ENCODE measurements at places on chromosomes 3 and 15. TPM values are rescaled to one million over a fixed set of nuclear protein-coding genes. Genes with fewer than 3 reads are reported as not detected.

DNA sequence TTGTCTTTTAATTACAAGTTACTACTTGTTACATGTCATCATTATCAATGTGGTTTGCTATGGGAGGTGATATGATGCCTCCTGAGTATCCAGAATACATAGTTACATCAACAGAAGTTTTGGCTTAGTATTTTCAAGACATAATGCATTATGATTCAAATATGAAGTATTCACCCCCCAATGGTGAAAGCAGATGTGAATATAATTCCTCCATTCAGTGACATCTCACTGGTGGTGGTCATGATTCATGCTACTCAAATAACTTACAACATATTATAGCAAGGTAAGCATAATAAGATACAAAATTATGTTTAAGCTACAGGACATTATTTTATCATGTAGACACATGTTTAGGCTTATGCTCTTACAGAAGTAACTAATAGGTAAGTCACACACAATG is 34.9 kb upstream of the TTBK2 start:
- DNase-seq: no peak

DNA sequence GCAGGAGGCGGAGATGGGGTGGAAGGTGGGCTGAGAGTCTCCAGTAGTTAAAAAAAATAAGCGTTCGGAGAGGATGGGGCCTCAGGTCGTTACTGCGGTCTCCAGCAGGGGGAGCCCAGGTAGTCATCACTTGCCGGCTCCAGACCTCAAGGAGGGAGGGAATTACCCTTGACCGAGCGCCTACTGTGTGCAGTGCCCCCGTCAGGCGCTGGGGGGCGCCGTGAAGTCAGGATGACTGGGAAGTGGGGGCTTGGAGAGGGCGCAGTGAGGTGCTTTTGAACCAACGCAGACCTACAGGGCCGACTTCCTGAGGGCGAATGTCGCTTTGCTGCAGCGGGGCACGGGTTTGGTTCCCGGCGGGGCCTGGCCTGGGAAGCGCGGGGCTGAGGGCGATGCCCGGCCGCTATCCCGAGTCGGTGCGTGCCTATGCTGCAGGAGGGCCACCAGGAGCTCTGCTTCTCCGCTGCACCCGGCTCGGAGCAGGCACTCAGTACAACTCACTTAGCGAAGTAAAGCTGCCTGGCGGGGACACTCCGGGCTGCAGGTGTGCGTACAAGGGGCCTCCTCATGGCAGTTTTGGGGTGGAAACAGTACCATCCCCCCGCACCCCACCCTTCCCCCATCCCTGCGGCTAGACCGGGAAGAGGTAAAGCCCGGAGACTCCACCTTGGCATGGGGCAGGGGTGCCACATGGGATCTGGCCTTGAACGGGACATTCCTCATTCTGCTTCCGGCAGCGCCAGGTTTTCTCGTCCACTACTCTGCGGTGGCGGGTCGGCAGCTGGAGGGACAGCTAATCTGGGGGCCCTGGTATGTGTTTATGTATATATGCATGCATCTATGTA is 79.8 kb downstream of the RHCG start:
- peak; percentile 61 for DNase-seq

DNA sequence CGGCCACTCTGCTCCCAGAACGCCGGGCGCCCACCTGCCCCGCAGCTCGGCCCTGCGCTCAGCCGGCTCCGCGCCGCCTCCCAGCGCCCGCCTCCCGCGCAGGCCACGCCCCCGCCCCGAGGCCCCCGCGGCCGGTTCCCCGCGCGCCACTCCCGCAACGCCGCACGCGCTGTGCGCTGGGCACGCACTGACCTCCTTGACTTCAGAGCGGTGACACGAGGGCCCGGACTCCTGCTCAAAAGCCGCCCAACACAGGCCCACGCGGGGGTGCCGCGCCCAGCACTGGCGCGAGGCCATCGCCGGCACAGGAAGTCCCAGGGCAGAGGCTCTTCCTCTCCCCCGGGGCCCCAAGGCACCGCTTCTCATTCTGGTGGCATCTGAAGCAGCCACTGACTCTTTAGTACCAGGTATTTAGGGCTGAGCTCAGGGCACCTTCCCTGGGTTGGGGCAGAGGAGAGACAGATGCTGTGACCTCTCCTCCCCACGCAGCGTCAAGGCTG is 12.4 kb downstream of the TNK2 start:
- peak; percentile 58 for DNase-seq

DNA sequence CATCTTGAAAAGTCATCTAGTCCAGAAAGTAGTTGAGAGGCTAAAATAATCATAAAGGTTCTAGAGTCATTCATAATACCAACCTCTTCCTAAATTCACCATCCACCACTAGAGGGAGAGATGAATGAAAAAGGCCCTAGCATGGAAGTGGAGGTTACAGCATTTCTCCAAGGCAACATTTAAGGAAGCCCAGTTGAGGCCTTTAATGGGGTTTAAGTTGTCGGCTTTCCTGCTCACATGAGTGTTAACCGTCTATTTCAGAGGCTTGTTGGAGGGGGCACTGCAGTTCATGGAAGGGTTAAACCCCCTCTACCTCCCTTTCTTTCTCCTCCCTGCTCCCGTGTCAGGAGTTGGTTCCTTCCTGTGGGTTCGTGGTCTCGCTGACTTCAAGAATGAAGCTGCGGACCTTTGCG is 3.8 kb upstream of the SLCO3A1 start:
- peak; percentile 53 for DNase-seq

The KLHL6 gene
- 4.2 TPM for total RNA-seq

DNA sequence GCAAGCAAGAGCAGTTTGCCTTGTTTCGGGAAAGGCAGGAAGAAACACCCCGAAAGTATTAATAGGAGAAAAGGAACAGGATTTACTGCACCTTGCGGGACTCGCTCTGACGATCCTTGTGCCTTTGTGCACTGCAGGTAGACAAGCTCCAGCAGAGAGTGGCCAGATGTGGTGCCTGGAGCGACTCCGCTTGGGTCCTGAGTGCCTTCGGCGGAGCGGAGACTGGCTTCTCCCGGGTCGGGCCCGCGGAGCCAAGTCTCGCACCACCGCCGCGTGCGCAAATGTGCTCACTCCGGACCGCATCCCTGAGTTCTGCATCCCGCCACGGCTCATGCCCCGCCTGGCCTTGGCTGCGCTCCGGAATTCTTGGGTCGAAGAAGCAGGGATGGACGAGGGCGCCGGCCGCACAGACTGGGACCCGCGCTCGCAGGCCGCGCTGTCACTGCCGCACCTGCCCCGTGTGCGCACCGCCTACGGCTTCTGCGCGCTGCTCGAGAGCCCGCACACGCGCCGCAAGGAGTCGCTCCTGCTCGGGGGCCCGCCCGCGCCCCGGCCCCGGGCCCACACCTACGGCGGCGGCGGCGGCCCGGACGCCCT is 769 bp downstream of the C2CD4A start:
- DNase-seq: peak; percentile 24

DNA sequence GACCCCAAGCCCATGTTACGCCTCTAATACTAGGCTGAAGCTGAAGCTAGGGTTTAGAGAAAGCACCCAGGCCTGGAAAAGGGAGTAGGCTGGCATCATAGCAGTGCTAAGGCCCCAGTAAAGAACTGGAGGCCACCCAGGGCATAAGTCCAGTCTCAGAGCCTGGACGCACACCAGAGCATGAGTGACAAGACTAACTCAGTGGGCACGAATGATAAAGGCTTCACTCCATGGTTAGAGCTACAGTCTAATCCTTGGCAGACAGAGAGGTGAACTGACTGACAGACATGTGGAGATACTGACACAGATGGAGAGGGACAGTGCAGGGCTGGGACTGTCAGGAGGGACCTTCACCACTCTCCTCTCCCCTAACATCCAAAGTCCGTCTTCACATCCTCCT is 139.8 kb downstream of the KCNMB2 start:
- DNase-seq: no peak

DNA sequence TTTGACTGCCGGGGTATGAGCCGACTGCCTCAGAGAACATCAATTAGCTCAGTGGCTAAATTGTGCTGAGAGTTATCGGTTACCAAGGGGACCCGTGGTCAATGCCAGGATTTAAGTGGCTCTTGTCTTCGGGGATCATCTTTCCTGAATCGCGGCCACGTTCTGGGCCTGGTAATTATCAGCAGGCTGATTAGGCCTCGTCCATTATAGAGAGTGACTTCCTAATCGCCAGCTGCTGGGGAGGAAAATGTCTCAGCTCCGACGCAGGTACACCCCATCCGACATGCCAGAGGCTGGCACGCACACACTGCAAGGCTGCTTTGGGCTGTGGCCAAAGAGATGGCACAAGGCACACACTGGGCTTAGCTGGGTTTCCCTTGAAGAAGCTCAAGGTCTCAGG is 10.6 kb downstream of the TRH start:
- peak; percentile 14 for DNase-seq

DNA sequence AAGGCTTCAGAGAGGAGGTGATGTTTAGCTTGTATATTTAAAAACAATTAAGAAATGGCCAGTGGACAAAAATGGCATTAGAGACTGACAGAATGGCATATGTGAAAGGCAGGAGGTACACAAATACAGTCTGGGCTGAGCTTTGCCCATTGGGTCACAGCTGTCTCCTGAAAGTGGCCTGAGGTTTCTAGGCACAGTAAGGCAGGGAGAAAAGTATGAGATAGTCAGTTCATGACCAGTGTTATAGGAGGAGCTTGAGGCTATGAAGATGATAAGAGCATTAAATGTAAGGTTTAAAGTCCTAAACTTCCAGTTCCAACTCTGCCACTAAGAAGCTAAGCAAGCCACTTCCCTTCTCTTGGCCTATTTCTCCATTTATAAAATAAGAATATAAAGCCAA is 111.2 kb upstream of the SETMAR start:
- no peak for DNase-seq

- no peak for DNase-seq
Observed at GRCh38 chr3:182139627-182140357, 428.1 kb downstream of the SOX2 start.

DNA sequence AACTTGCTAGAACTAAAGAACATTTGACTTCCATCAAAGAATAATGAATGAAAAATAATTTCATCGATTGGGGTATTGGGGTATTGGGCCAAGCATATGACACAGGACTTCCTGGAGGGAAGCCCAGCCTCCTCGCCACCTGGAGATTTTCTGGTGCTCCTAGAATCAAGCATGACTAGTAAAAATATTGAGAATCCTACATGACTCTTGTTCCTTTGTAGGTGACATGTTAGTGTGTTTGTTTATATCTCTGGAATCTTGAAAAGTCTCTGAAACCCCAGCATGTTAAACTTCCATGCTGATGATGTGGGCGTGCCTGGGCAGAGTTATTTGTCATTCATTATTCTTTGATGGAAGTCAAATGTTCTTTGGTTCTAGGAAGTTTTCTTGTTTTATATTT is 90.1 kb upstream of the EPHB3 start:
- no peak for DNase-seq

DNA sequence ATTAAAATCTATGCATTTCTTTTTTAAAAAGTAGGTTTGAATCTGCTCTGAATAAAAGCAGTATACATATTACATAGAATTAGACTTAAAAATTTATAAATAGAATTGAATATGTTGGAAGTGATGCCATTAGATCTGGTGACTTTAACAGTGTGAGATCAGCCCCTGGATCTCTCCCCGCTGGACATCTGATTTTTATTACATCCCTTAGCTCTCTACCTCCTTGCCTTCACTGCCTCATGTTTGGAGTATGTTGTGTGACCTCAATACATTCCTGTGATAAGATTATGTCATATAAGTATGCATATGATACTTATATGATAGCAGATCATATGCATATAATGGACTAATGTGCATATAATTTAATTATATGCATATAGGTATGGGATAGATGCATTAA is 643.4 kb upstream of the NR2F2 start:
- peak; percentile 3 for DNase-seq

DNA sequence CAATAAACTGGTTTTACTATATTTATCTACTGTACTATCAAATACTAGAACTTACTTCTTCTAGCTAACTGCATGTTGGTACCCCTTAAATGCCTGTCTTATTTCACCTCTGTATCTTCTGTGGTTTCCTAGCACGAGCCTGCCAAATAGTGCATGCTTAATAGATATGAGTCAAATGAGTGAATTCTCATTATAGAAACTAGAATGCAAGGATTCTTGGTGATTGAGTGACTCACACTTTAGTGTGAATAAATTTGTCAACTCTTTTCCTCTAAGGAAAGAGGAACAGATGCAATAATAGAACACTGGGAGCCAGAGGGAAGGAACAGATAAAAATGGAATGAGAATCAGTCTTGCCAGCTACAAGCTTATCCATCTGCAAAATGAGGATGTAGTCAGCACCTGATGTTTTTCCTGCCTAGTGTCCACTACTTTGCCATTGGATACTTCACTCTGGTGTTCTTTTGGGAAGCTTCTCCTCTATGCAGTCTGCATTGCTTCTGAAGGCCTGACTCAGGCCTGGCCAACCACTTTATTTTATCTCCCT is 189.1 kb upstream of the CADPS start:
- no peak for DNase-seq

DNA sequence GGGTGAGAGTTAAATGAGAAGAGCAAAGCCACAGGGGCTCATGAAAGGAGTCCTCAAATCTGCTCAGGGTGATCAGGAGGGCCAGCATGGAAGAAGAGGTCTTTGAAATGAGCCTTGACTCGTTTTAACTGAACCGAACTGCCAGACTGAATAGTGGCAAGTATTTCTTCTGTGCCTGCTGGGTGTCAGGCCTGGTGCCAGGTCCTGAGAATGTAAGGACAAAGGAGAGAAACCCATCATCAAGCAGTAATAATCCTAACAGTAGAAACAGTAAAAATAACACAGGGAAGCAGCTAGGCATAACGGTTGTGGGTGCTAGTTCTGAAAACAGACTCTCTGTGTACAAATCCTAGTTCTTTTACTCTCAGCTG is 40.4 kb upstream of the SMAD3 start:
- no peak for DNase-seq

The MYO9A gene
- 111 TPM for total RNA-seq

The AADACL2 gene
- 2.7 TPM for total RNA-seq

The TRPM1 gene
- not detected for total RNA-seq

DNA sequence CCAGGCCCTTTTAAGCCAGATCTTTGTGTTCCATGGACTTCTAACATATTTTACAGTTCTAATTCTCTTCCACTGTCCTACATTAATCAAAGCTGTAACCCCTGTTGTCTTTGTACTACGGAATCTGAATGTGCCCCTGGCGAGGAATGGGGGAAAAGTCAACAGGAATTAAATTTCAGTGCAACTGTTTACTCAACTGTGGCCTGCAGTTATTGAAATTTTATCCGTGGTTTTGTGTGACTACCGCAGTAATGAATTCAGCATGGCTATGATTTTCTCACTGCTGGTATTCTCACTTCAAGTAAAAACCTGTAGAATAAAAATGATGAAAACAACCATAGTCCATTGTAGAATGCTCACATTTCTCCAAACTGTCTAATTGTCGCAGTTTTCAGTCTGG is 388.0 kb downstream of the FOXP1 start:
- DNase-seq: peak; percentile 60

DNA sequence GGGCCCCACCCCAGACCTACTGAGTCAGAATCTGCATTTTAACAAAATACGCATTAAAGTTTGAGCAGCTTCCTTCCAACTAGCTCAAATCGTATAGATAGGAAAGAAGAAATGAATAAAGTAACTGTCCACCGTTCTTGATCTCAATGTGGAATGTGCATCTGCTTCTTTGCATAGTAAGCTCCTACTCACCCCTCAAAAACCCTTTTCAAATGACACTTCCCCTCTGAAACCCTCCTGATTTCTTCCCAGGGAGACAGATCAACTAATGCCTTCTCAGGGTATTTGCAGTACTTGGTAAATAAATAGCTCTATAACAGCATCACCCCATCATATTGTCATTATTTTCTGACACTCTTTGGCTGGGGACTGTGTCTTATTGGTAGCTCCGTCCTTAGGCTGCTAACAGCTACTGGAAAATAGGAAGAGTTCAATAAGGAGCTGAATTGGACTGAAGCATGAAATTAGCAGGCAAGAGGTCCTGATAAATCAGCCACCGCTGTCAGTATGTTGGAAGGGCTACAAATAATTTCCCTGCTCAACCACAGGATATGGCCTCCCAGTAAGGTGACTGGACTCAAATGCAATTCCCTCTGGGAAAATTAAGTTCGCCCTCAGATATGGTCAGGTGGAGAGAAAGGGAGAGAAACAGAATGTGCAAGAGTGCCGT is 10.2 kb downstream of the OXTR start:
- DNase-seq: no peak

Data from tongue (tissue), 3 donors.